ENCODE measurements at places on chromosomes 5 and 9. TPM values are rescaled to one million over a fixed set of nuclear protein-coding genes. Genes with fewer than 3 reads are reported as not detected.

DNA sequence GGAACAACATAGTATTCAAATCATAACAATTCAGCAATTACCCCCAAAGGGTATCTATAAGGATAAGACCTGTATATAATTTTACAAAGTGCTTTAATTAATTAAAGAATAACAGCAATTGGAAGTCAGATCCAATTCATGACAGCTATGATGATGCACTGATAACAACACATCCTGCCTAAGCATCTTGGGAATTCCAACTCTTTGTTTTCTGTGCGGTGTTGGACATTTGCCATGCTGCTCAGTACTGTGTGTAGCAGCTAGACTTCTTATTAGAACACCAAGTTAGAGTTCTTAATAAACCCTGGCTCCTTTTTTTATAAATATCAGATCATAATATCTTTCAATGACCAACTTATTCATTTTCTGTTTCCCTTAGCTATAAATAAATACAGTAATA is 209.0 kb downstream of the SEC61B start:
- no peak overlapping the region for H3K27ac ChIP-seq
- H3K27me3 ChIP-seq = no peaks in the 10 kb centered on the region
- H3K36me3 ChIP-seq = no peaks in the 10 kb centered on the region
- no peak for DNase-seq

DNA sequence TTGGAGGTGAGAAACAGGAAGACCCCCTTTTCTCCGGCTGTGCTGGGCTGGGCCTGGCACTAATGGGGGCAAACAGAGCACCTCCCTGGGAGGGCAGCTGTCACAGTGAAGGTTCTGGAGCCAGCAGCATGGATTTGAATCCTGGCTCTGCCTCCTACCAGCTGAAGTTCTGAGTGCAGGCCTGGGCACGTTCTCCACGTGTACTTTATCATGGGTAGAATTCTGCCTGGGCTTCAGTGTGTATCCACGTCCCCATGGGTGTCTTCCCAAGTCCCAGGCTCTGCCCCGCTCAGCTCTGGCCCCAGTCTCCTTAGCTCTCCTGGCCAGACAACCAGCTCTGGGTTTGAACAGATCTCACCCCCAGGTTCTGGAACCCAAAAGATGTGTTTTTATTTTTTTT is 223.2 kb downstream of the PBX3 start:
- no peak overlapping the region for H3K4me3 ChIP-seq
- no peaks in the 10 kb centered on the region for H3K27me3 ChIP-seq
- no peaks in the 10 kb centered on the region for H3K4me1 ChIP-seq
- DNase-seq = no peak
- no peak overlapping the region for H3K27ac ChIP-seq
- H3K36me3 ChIP-seq = no peaks in the 10 kb centered on the region

GRCh38 chr5:169670769-169671525 is 33.9 kb downstream of the DOCK2 start:
- H3K4me1 ChIP-seq = no peaks in the 10 kb centered on the region
- no peaks in the 10 kb centered on the region for H3K27me3 ChIP-seq
- H3K4me3 ChIP-seq = no peak overlapping the region
- no peak overlapping the region for H3K27ac ChIP-seq
- no peak for DNase-seq

The CNTNAP3B gene
- total RNA-seq = not detected

The NEUROG1 gene
- not detected for total RNA-seq

DNA sequence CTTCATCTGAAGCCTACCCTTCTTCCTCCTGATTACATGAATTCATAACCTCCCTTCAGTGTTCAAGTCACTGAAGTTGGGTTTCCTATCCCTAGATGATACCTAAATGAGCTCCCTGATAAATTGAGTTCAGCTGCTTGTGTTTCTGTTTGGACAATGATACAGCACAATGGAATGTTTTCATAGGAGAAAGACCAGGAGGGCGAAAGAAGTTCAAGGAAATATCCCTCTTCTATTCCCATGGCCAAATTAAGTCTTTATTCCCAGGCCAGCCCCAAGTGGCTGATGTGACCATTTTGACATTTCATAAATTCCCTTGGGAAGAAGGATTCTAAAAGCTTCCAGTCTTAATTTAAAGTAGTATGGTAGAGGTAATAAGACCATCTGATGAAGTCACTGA is 555.8 kb upstream of the CLINT1 start:
- no peak overlapping the region for H3K27ac ChIP-seq
- no peak overlapping the region for H3K4me3 ChIP-seq
- no peak for DNase-seq
- no peaks in the 10 kb centered on the region for H3K36me3 ChIP-seq
- no peaks in the 10 kb centered on the region for H3K27me3 ChIP-seq
- H3K4me1 ChIP-seq = no peaks in the 10 kb centered on the region

DNA sequence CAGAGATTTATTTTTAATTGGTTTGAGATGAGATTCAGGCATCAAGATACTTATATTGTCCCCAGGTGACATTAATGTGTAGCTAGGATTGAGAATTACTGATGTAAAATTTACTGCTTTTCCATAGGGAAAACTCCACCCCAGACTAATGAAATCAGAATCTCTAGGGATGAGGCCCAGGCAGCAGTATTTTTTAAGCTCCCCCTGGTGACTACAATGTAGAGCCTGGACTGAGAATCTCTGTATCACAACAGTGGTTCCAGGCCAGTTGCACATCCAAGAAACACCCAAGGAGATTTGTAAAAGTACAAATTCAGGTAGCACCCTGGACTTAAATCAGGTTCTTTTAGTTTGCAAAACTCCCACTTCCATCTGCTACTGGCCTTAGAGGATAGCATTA is 185.7 kb downstream of the MARCHF11 start:
- H3K4me3 ChIP-seq = no peak overlapping the region
- no peak overlapping the region for H3K27ac ChIP-seq
- no peaks in the 10 kb centered on the region for H3K4me1 ChIP-seq

The ELOVL7 gene
- not detected for total RNA-seq

The FABP6 gene
- not detected for total RNA-seq

DNA sequence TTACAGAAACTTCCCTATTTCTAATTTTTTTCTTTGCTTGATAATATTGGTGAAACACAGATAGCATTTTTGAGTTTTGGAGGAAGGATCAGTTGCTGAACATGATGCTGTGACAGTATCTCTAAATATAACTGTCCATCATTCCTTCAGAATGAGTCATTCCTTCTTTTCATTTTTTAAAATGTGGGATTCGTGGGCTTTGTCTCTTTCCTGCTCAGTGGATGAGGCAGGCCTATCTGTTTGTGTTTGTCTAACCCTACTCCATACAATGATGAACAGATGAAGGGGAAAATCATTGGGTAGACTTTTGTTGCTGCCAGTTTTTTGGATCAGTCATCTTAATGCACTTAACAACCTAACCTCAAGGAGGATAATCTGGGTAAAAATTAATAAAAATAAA is 15.7 kb upstream of the OR13C8 start:
- H3K4me3 ChIP-seq = no peak overlapping the region
- DNase-seq = no peak
- no peaks in the 10 kb centered on the region for H3K27me3 ChIP-seq
- no peaks in the 10 kb centered on the region for H3K36me3 ChIP-seq

DNA sequence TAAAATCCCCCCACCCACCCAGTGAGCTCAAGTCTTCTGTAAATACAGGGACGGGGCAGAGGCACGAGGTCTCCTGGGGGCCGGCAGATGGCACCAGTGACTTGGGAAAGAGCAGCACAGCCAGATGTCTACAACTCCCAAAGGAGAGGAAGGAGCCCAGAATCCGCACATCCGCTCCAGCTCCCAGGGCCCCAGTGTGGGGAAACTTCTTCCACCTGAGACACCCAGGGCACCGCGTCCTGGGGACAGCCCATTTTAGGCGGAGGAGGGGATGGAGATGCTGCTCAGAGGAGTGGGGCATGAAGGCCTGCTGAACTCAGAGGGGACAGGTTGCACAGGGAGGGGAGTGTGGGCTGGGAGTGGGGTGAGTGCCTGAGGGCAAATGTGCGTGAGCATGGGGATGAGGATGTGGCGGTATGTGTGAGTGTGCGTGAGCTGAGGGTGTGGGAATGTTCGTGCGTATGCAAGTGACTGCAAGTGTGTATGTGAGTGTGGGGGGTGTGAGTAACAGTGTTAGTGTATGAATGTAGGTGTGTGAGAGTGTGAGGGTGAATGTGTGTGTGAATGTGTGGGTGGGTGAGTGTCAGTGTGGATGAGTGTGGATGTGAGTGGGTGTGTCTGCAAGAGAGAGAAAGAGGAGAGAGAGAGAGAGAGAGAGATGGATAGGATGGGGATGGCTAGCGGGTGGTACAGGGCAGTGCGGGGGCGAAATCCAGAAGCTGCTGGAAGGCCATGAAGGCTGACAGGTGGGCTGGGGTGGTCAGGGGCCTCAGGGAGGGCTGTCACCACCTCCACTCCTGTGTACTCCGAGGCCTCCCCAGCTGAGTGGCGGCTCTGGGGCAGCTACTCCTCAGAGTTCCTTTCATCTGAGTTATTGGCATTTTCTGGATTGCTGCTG is 63.5 kb downstream of the DUSP1 start:
- no peak for DNase-seq
- peaks cover 4% of the 10 kb centered on the region for H3K27me3 ChIP-seq
- no peaks in the 10 kb centered on the region for H3K36me3 ChIP-seq

The ZNF608 gene
- 0.14 TPM for total RNA-seq

The C9 gene
- total RNA-seq = not detected

DNA sequence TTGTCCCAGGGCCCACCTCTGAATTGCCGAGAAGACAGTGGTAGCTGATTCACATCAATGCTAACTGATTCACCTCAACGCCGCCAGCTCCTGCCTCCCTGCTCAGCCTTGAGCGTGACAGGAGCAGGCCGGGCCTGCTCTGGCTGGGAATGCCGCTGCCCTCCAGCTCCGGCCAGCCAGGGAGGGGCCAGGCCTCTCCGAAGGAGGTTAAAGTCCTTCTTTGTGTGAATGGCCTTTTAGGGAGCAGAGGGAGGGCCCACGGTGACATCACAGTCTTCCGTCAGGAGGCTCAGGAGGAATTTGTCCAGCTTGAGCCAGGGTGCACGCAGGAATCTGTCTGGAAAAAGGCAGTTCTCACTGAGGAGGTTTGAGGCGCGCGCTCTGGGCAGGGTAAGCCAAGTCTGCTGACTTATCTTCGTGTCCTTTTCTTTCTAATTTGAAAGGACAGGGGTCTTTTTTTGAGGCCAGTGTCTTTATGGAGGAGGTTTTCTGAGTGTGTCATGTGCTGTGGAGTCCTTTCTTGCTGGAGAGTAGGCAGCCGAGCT is 82.7 kb downstream of the C9orf152 start:
- no peaks in the 10 kb centered on the region for H3K36me3 ChIP-seq
- H3K4me1 ChIP-seq = peaks cover 24% of the 10 kb centered on the region
- H3K4me3 ChIP-seq = no peak overlapping the region
- H3K27ac ChIP-seq = no peak overlapping the region
- no peak for DNase-seq

DNA sequence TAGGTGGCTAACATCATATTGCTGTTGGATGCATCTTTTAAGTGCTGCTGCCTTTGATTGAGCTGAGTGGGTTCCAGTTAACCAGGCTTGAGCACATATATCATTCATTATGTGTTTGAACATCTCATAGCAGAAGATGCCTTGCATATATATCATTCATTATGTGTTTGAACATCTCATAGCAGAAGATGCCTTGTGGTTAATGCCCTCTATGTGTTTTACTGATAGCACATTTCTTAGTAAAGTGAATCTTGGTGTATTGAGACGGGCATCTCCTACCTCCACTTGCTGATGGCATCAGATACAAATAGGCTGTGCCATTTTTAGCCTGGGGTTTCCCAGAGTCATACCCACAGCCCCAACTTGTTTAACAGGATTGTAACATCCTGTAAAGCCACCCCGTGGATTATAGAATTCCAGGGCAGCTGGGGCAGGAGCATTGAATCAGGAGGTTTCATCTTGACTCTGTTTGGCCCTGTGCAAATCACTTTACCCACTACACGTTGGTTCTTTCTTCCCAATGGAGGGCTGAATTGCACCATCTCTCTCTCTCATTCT is 26.5 kb downstream of the MTAP start:
- no peak for DNase-seq
- no peaks in the 10 kb centered on the region for H3K4me1 ChIP-seq
- no peak overlapping the region for H3K4me3 ChIP-seq
- no peaks in the 10 kb centered on the region for H3K27me3 ChIP-seq
- no peak overlapping the region for H3K27ac ChIP-seq

DNA sequence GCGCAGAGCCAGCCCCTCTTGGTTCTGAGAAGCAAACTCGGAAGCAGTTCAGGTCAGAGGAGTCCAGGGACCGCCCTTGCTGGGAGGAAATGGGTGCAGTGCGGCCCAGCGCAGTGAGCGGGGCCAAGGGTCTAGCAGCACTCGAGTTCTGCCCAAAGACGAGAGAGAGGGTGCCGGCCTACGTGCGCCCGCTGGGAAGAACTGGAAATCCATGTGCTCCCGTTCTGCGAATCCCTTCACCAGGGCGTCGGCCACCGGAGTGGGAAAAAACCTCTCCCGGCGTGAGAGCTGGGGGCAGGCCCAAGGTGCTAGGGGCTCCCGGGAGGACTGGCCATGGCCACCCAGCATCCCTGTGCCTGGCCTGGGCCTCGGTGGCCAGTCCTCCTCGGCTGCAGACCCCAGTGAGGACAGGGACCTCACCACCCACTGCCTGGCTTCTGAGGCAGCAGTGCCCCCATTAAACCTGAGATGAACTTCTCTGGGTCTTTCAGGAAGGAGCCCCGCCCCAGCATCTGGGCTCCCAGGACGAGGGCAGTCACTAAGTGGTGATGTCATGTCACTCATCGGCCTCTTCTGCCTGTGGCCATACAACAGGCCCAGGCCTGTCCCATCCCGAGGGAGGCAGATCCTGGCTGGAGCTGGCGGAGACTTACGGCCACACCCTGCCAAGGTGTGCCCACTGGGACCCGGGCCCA is 10.6 kb downstream of the TMEM250 start:
- H3K36me3 ChIP-seq = no peaks in the 10 kb centered on the region
- H3K27me3 ChIP-seq = no peaks in the 10 kb centered on the region
- peaks cover 86% of the 10 kb centered on the region for H3K4me1 ChIP-seq
- DNase-seq = no peak
- H3K27ac ChIP-seq = peak overlapping the region; percentile 69
- H3K4me3 ChIP-seq = no peak overlapping the region

The LECT2 gene
- not detected for total RNA-seq

GRCh38 chr9:83081846-83082245 is 18.9 kb upstream of the RASEF start:
- H3K27ac ChIP-seq = no peak overlapping the region
- no peak overlapping the region for H3K4me3 ChIP-seq
- H3K4me1 ChIP-seq = no peaks in the 10 kb centered on the region
- H3K36me3 ChIP-seq = no peaks in the 10 kb centered on the region
- H3K27me3 ChIP-seq = no peaks in the 10 kb centered on the region

- no peaks in the 10 kb centered on the region for H3K27me3 ChIP-seq
- DNase-seq = no peak
- H3K36me3 ChIP-seq = no peaks in the 10 kb centered on the region
- no peak overlapping the region for H3K4me3 ChIP-seq
- H3K27ac ChIP-seq = no peak overlapping the region
These were observed 82.8 kb upstream of the ITGA2 start for GRCh38 chr5:52906343-52906742.

The ADRB2 gene
- total RNA-seq = 1.6 TPM

GRCh38 chr5:134175921-134176510 is 734 bp downstream of the SKP1 start:
- H3K4me3 ChIP-seq = peak overlapping the region; percentile 98
- peaks cover 25% of the 10 kb centered on the region for H3K36me3 ChIP-seq
- DNase-seq = no peak
- H3K27ac ChIP-seq = peak overlapping the region; percentile 99
- H3K4me1 ChIP-seq = peaks cover 19% of the 10 kb centered on the region

The SLCO6A1 gene
- not detected for total RNA-seq

The FBP2 gene
- not detected for total RNA-seq

GRCh38 chr9:36739373-36740116 is 166.8 kb downstream of the MELK start:
- peaks cover 4% of the 10 kb centered on the region for H3K4me1 ChIP-seq
- H3K36me3 ChIP-seq = no peaks in the 10 kb centered on the region
- no peak for DNase-seq
- peaks cover 30% of the 10 kb centered on the region for H3K27me3 ChIP-seq

All from CD4-positive, alpha-beta T cell (primary cell).